ENCODE measurements at places on chromosomes 2 and 18.

DNA sequence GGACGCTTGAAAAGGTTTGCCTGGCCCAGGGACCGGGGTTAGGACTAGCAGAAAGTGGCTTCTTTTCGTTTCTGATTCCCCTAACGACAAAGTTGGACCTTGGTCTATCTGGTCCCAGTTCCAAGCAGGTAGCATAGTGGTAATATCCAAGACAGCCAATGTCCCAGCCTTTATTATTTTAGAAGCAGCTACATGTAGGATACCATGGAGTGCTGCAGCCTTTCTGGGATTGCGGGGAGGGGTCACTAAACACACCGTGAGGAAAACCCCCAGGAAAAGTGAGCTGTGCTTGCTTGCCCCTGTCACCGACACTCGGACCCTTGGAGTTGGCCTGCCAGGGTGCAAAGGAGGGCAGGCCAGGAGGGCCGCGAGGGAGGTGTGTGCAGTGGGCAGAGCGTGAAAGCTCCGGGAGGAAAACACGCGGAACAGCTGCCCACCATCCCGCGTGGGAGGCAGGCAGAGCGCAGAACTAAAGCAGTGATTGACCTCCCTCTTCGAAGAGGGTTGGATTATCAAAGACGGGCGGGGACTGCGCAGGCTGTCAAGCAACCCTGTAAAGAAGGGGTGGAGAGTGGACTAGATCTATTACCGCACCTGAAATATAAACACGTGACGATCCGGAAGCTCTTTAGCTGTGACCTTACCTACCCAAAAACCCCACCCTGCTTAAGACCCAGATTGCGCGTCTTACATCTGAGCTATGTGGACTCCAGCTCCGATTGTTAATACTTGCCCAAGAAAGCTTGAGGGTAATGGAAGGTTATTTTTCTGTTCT lies 624 bp upstream of the MAP4K3 start:
- DNase-seq: peak; percentile 30

- DNase-seq: no peak
Measured at GRCh38 chr2:150705767-150706166, 218.3 kb upstream of the RND3 start.

- no peak for DNase-seq
Measured at GRCh38 chr2:85699325-85699724, 5.2 kb downstream of the GNLY start.

GRCh38 chr2:102025583-102026267 lies 34.0 kb downstream of the IL1R2 start:
- DNase-seq: no peak
